ENCODE measurements at places on chromosomes 7 and 10.
A peak's percentile ranks its signal among the peaks of the same experiment; 100 is the strongest.

- no peak for DNase-seq
These were observed 28.2 kb downstream of the CUBN start for GRCh38 chr10:17101257-17101909.

DNA sequence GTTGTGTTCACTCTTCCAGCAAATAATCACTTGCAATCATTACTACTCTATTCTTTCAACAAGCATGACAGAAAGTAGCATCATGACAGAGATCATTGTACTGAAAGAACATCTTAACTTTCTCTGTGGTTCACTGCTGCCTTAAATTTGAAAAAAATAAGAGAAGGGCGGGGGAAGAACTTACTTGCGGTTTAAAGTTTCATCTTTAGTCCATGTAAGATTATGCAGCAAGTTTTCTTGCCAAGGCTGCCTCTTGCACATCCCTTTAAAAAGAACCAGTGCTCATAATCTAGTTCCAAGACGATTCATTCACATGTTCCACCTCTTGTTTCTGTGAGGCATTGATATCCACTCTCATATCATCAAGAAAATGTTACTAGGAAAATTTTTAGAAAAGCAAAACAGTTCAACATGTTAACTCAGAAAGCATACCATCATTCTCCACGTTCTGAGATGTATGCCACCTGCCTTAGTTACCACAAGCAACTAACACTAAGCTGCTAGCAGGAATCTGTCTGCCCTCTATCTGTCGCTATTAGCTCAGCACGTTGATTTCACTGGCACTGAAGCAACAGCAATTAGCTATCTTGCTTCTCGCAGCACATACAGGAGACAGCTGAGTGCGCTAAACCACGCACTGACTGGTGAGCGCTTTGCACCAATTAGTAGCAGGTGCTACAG lies at the start of gene PCDH15:
TSS of gene PCDH15 (minus strand) at position 491 of the 681 bp plus-strand sequence. CDS start 136,969 bp downstream, outside the sequence.
- no peak for DNase-seq

- DNase-seq, result no peak
These were observed 1285.2 kb downstream of the GATA3 start for GRCh38 chr10:9339716-9340115.

DNA sequence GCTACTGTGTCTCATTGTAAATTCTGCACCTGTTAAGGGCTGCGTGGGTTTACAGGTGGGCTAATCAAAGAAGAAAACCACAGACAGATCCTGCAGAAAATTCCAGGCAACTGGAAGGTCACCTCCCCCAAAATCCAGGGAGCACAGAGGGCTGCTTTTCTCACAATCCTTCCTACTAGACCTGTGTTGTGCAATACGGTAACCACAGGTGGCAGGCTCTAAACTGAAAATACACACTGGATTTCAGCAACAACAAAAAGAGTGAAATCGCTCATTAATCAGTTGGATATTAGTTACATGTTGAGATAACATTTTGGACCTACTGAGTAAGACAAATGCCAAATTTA lies 83.2 kb downstream of the SLC16A9 start:
- DNase-seq, result no peak

DNA sequence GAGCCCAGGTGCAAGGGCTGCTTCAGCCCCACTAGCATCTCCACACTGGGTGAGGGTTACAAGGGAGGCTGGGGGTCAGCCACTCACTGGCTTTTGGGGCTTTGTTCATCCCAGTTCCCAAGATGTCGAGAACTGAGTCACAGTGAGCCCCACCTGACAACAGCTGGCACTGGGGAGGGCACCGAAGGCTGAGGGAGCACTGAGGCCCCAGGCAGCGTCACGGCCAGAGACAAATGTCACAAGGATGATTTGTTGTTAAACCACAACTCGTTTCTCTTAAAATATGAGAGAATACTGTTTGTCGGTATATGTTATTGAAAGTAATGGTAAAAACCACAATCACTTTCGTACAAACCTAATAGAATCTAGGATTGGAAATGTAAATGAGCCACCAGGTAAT lies 219.9 kb downstream of the CELF2 start:
- no peak for DNase-seq

DNA sequence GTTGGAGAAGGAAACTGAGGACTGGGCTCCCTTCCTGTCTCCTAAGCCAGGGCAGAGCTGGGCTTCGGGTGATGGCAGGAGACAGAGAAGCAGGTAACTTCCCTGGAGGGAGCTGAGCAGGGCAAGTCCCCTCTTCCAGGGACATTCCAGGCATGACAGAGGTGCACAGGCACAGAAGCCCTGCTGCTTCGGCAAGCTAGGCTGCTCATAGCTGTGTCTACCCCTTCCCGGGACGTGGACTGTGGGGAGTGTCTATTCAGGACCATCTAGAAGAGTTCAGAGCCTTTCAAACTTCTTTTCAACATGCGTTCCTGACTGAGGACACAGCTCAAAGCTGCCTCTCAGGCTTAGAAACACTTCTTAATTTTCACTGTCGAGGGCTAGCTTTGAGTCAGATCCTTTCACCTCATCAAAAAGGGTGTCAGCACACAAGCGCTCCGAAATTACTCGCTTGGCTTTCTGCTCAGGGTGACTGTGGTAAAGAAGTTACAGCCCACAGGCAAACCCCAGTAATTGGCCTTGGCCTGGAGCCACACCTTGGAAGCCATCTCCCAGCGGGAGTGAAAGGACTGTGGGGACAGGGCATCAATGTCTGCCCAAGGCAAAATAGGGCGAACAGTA lies 63.7 kb upstream of the STEAP1B start:
- peak; percentile 25 for DNase-seq

Data from type B pancreatic cell (in vitro differentiated cells).